ENCODE measurements at places on chromosomes 2 and 18. TPM values are rescaled to one million over a fixed set of nuclear protein-coding genes. Genes with fewer than 3 reads are reported as not detected.
A peak's percentile ranks its signal among the peaks of the same experiment; 100 is the strongest.

- DNase-seq = no peak
Observed at GRCh38 chr2:188089901-188090300, 201.8 kb upstream of the GULP1 start.

- DNase-seq = no peak
Observed at GRCh38 chr2:25590921-25591505, 82.4 kb downstream of the DTNB start.

DNA sequence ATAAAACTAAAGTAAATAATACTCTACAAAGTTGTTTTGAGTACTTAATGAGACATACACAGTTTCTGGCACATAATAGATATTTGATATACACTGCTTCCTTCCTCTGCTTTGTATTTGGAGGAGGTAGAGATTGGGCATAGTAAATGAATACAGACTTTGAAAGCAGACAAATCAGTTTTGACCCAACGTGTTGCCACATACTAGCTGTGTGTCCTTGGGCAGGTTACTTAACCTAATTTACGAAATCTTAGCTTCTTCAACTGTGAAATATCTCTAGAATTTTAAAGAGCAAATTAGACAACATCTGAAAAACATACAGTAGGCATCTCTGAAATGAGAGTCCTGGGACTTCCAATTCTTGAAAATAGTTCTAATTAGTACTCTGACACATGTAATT, 425.4 kb downstream of the TGIF1 start:
- no peak for DNase-seq

- no peak for DNase-seq
Observed at GRCh38 chr2:240797914-240798313, 22.1 kb downstream of the KIF1A start.

DNA sequence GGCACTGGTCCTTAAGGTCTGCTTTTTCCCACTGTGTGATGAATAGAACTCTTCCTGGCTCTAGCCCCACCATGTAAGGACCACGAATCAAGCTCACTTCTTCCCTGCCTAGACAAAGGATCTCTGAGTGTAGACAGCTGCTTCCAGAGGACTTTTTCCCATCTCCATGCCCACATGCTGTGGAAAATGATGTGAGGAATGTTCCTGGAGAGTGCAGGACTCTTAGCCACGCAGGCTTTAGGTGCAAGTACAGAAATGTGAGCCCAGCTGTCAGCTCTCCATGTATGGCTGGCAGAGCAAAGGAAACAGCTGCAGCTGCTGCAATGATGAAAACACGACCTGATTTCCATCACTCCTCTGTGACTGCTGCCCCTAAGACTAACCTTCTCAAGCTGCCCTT, 35.5 kb downstream of the NXPH2 start:
- DNase-seq = peak; percentile 26

DNA sequence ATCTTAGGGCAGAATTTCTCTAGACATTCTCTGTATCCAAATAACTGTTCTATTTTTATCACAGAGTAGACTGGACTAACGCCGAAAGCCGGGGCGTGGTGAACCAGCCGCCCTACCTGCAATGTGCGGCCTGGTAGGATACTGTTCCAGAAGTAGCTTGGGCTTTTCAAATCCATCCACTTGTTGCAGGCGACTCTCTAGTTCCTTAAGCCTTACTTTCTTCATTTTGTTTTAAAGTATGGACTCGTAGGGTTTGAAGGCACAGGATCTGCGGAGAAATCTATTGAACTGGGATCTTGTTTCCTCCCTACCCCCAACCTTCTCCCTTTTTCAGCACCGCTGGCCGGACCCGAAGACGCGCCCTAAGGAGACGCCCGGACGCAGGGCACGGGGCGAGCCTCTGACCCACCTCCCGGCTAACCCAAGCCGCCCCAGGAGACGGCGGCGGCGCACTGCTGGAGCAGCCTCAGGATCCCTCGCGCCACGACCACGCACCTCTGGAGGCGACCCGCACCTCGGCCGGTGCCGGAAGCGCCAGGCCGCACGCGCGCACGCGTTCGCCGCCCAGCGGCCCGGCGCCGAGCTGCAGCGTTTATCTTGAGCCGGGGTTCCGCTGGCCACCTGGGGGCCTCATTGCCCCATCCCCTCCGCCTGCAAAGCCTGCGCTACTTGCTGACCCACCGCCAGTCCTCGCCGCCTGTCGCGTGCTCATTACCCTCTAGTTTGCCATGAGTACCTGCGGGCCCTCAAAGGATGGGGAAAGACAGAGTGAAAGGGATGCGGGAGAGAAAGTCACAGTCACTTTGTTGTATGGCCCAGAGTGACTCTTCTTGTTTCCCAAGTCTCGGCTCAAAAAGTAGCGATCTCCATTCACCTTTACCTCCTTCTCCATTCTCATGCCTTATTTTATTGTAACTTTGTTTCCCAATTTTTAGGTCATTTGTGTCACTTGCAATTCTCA, at the start of gene METTL5:
METTL5 (minus strand) TSS at position 533 of the 961 bp plus-strand sequence; CDS start at position 225, 308 bp downstream.
- peak; percentile 89 for DNase-seq

DNA sequence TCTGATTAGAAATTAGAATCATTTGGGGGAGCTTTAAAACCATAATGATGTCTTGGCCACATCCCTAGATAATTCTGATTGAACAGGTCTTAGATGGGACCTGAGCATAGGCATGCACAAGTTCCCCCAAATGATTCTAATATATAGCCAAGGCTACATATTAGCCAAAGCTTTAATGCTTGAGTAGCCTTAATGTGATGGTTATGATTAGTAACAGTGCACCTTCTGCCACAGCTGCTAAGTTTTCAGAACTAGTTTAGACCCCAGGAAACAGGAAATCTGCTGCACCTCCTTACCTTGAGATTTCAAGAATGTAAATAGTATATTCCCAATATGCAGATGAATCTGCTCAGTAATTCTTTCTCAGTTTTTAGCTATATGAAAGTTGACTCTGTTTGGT, 119.8 kb downstream of the PTPN4 start:
- no peak for DNase-seq

- DNase-seq = no peak
Observed at GRCh38 chr2:149076863-149077412, 38.4 kb downstream of the LYPD6B start.

- no peak for DNase-seq
Observed at GRCh38 chr2:222747526-222748160, 76.2 kb downstream of the MOGAT1 start.

C2orf15 gene
- polyA plus RNA-seq = 0.56 TPM

GRHL1 gene
- polyA plus RNA-seq = 1.9 TPM

AQP12B gene
- polyA plus RNA-seq = 1.6 TPM

KCNG2 gene
- 0.86 TPM for polyA plus RNA-seq

PSTPIP2 gene
- polyA plus RNA-seq = 1.9 TPM
